ENCODE measurements at places on chromosomes 11 and 22. TPM values are rescaled to one million over a fixed set of nuclear protein-coding genes. Genes with fewer than 3 reads are reported as not detected.

DNA sequence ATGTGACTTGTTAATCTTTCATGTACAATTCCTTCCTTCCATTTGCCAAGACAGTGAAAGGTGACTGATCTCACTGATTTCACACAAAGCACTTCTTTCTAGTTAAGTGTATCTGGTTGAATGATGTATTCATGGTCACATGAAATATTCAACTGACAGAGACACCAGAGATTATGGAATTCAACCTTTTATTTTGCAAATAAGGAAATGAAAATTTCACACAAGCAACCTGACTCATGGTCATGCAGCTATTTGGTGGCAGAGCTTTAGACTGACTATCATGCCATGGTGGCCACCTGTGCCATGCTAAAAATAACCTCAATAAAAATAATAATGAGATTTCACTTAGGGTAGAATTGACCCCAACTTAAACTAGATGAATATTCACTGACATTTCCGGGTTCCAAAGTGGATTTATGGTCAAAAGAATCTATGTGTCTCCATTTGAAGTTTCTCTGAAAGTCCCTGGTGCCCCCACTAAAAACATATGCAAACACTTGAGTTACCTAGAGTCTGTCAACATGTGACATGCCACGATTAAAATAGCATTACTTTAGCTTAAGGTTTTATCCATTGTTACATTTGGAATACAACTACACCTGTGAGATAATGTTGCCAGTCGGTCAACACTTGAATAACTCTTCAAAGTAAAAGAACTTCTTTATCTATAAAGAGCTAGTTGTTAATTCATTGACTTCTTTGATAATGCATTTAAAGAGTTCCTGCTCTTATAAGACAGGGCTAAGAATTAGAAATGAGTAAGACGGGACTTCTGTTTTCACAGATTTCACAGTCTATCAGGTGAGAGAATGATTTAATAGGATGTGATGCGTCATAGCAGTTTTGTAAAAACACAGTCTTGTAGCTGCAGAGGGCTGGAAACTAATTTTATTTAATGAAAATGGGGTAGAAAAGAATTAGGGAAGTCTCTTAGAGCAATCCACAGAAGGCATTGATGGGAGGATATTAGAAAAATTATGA is 94.6 kb upstream of the OR9G4 start:
- no peak for DNase-seq

- no peak for DNase-seq
Measured at GRCh38 chr11:84437071-84437980, 1151.2 kb upstream of the CCDC90B start.

- DNase-seq = no peak
Measured at GRCh38 chr11:93541884-93542810, 1.0 kb downstream of the SMCO4 start.

DNA sequence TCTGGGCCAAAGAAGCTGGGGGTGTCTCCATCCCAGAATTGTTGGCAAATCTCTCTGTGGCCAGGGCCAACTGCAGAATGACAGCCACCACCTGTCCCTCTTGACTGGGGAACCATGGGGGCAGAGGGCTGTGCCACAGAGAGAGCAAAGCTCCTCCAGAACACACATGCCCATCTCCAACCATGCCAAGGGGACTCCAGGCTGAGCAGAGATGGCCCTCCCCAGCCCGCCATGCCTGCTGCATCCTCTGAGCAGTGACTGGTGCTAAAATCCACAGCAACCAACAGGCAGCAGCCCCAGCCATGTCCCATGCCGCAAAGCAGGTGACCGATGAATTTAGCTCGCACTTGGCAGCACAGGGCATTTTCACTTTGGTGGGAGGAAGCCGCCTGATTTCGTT is 45.0 kb downstream of the LARGE1 start:
- DNase-seq = no peak

DNA sequence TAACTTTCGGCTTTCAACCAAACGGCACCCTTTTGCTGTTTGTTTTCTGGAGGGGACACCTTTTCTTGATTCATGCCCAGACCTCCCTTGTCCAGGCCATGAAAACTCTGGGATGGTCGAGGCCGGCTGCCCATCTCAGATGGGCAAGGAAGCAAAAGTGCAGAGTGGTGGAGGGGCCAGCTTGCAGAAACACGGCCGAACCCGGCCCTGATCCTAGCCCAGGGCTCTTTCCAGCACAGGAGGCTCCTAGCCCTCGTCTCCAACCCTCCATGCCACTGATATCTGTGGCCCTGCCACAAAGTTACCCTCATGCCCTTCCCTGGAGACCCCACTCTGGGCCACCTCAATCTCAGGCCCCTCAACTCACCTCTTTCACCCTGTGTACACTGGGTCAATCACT is 18.9 kb upstream of the SLC22A12 start:
- no peak for DNase-seq

- no peak for DNase-seq
Measured at GRCh38 chr11:32434356-32435151, 785 bp downstream of the WT1 start.

DNA sequence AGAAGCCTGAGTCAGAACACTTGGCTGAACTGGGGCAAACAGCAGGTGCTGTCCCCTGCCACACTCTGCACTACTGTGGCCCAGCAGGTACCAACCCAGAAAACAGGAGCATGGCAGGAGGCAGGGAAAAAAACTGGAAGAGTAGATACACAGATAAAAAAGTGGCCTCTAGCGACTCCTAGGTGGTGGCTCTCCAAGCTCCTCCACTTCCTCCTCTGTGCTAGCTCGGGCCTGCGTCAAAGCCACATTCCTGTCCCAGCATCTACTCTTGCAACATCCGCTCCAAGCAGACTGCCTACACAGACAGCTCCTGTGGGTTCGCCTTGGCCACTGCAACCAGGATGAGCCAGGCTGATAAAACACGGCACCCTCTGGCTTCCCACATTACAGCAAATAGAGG is 6.9 kb downstream of the OR8B12 start:
- no peak for DNase-seq

DNA sequence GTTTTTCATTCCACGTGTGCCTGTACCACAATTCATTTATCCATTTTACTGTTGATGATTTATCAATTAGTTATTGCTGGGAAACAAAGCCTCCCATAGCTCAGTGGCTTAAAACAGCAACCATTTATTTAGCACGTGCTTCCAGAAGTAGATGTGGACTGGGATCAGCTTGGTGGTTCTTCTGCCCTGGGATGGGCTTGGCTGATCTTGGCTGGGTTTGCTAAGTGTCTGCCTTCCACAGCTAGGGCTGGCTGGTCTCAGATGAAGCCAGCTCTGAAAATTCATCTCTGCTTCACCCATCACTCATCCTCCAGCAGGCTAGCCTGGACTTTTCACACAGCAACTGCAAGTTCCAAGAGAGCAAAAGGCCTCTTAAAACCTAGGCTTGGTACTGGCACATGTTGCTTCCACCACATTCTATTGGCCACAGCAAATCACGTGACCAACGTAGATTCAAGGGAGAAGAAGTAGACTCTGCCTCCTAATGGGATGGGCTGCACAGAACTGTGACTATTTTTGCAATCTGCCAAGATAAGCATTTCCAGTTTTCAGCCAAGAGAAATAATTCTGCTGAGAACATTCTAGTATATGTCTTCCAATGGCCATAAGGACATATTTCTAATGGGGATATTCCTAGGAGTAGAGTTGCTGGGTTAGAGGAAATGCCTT is 124.9 kb downstream of the MN1 start:
- DNase-seq = no peak

GRCh38 chr11:77725433-77725832 is 87.8 kb upstream of the CLNS1A start:
- DNase-seq = no peak

DNA sequence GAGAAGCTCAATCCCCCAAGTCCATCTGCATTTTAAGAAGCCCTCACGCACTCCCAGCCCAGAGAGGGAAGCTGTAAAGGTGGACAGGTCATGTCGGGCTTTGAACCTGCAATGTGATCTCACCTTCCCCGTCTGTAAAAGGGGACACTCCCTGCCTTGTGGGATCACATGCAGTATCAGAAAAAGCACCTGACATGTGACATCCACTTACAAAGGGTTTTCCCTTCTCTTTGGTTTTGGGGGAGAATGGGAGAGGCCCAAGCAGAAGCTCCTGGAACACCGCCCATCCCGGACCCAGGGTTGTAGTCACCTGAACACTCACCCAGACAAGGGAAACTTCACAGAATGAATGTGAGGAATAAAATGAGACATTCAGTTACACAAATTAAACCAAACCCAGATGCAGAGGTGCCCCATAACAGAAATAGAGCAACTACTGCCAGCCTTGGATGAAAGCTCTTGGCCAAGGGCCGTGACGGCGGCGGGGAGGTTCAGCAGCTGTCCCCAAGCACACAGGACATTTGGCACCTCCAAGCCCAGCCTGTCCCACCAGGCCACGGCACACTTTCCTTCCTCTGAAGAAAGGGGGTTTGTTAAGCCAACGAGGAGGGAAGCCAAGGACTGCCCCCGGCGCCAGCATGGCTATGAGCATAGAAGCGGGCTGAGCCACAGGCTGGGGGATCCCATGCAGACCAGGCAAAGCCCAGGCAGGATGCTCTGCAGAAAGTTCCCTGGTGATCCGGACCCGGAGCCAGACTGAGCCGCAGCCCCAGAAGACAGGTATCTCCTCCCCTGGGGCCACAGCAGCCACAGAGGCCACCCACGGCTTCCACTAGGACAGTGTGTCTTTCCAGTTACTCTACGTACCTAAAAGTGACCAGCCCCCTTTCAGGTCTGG is 3.8 kb downstream of the BID start:
- no peak for DNase-seq

DNA sequence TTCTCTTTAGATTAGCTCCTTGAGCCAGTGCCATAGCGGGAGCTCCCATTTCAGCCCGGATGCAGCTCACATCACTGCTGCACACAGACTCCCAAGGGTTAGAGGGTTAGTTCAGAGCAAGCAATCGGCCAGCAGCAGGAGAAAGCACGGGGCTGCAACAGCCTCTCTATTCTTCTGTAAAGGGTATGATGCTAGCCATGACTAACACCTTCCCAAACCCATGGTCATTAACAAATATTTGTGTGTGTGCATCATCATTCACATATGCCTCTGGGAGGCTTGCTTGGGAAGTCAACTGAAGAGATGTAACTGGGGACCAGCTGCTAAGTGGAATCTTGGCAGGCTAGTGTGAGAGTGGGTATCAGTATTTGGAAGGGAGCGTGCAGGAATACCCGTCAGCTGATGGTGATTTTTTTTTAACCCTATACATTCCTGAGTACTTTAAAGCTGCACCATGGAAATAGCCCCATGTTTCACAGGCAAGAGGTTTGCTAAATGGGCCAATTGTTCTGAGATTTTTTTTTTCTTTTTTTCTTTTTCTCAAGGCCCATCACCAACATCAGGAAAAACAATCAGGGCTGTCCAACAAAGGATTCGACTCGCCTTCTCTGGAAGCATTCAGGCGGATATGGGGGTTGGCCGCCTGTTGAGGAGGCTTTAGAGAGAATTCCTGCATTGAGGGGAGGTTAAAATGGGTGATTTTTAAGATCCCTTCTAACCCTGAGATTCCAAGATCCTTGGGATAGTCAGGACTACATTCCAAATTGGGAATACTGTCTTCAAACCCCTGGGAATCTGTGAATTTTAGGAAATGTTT is 33.2 kb upstream of the CCDC89 start:
- no peak for DNase-seq

DNA sequence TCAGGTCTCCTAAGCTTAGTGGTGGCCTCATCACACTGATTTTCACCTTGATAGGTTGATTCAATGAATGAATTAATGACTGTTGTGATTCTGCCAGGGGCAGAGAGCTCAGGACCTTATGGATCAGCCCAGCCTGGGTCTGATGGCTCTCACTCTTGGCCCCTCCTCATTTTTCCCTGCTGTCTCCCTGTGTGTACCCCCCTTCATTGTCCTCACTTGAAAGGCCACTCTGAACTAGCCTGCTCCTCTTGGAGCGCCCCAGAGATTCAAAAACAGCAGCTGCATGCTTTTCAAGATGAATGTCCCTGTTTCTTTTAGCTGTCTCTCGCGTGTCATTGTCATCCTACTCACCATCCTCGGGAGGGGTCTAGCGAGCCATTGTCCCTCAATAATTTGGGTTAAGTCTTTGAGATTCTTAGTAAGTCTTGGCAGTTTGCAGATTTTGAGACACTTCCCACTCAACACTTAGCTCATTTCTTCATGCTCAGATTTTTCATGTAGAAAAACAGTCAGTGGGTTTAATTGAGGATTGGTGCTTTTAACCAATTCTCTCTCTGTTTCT is 42.5 kb upstream of the MICAL2 start:
- DNase-seq = no peak

DNA sequence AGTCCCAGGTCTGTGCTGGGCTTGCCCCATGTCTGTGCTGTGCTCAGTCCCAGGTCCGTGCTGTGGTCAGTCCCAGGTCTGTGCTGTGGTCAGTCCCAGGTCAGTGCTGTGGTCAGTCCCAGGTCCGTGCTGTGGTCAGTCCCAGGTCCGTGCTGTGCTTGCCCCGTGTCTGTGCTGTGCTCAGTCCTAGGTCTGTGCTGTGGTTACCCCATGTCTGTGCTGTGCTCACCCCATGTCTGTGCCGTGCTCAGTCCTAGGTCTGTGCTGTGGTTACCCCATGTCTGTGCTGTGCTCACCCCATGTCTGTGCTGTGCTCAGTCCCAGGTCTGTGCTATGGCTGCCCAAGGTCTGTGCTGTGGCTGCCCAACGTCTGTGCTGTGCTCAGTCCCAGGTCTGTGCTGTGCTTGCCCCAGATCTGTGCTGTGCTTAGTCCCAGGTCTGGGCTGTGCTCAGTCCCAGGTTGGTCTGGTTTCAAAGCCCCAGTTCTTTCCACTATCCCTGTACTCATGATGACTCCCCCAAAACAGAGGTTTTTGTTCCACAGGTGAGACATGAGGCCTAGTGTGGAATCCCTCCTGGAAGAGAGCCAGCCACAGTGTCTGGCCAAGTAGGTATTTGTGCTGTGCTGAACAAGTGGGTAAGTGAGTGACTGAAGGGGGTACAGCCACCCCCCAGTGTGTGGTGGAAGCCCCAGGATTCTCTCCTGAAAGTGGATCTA is 34.8 kb downstream of the IRAG1 start:
- no peak for DNase-seq

DNA sequence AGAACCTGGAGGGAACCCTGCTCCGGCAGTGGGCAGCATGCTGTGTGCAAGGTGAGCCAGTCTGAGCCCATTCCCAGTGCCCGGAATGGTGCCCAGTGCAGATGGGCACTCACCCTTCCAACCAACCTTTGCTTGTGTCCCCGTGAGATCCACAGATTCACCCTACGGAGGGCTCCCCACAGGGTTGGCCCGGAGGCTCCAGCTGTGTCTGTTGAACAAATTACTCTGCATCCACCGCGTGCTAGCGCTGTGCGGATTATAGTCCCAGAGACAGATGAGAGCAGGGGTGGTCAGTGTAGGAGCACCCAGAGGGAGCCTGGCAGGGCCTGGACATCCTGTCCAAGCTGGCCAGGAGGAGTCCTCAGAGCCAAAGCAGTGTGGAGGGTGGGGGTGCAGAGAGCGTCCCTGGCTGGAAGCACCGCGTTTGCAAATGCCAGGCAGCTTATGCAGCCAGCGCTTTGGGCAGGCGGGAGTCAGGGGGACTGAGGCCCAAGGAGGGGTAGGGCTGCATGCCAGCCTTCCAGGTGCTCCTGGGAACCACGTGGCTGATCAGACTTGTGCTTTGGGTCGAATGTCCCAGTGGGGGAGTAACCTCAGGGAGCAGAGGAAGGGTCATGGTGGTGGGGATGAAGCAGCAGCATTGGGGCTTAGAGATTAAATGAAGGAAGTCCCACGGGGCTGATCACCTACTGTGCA is 80.5 kb downstream of the KCNQ1 start:
- peak; percentile 11 for DNase-seq

The SPINDOC gene
- 7.3 TPM for total RNA-seq

The BIRC2 gene
- total RNA-seq = 55.8 TPM

The USP2 gene
- 18.7 TPM for total RNA-seq

The ZNF70 gene
- total RNA-seq = 4.6 TPM

The NAALADL1 gene
- 17.0 TPM for total RNA-seq

The ILK gene
- total RNA-seq = 104 TPM

The MACROD1 gene
- 40.9 TPM for total RNA-seq

The CCDC15 gene
- 1.1 TPM for total RNA-seq

The E2F8 gene
- not detected for total RNA-seq

The JAM3 gene
- 20.4 TPM for total RNA-seq

The CARD18 gene
- not detected for total RNA-seq

All from omental fat pad (tissue), 4 donors.